Fibroblast of skin of scalp (primary cell): ENCODE measurements at places on chromosomes 4 and X.

GRCh38 chr4:184653650-184654049, 4.1 kb downstream of the PRIMPOL start:
- peak; percentile 94 for DNase-seq

- peak; percentile 75 for DNase-seq
Observed at GRCh38 chr4:110742143-110742542, 119.3 kb upstream of the PITX2 start.

GRCh38 chr4:6017800-6018199, 431 bp downstream of the C4orf50 start:
- no peak for DNase-seq

DNA sequence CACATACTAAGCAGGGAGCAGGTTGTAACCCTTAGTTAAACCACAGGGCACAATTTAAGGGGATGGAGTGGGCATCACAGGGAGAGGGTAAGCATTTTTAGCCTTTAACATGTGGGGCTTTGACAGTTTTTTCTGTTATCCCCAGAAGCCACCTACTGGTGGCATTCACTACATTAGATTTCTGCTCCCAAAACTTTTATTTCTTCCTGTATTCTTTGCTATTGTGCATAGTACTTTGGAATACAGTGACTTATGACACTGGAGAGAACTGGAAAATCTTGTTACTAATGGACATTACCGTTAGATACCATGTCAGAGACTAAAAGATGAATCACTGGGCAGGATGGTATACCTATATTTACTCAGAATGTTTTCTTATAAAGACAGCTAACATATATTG, 7.3 kb downstream of the TRIM75 start:
- no peak for DNase-seq

DNA sequence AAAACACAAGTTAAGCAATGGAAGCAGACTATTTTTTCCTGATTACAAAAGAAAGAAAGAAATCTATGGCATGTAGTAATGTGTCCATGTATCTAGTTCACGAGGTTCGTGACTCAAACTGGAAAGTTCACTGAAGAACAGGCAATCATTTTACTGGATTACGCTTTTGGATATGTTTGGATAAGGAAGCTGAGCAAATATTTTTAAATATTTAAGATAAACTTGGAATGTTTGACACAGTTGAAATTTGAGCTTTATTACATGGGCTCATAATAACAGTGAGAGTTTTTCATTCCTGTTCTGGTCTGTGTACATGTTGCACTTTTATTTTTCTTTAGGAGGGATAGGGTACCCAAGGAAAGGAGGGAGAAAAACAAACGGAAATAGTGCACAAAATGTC, 244.2 kb upstream of the GK2 start:
- DNase-seq: peak; percentile 71

DNA sequence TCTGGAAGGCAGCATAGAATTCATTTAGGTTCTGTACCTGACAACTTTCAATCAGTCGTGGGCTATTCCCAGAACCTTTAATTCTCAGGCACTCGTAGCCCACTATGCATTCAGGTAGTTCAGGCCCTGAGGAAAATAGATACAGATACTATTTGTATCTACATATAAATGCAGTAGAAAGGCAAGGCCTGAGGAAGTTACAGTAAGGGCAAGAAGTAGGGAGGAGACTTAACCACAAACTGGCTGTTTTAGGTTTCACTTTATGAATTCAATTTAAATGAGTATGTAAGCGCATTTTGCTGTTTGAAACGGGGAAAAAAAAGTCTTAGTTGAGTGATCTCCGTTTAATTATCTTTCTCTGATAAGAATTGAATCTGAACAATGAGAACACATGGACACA, 529.4 kb upstream of the ATOH1 start:
- DNase-seq: no peak

GRCh38 chr4:6362896-6363295, 93.2 kb downstream of the WFS1 start:
- peak; percentile 45 for DNase-seq

DNA sequence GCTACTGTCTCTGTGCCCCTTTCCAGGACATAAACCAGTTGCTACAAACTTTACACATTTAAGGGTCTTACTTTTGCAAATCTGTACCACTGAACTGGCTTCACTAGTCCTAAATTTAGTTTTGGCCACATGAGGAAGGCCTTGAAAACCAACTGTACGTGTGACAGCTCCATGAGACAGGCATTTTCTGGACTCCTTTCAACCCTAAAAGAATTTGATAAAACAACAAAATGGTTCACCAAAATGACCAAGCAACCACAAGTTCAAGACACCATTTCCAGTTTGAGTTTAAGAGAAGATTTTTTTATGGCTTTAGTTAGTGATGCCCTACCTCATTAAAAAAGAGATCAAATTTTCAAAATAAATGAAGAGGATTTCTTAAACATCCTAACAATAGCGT, 246.4 kb downstream of the ZNF674 start:
- DNase-seq: peak; percentile 62

- DNase-seq: no peak
Observed at GRCh38 chrX:53883196-53883595, 161.1 kb downstream of the PHF8 start.

DNA sequence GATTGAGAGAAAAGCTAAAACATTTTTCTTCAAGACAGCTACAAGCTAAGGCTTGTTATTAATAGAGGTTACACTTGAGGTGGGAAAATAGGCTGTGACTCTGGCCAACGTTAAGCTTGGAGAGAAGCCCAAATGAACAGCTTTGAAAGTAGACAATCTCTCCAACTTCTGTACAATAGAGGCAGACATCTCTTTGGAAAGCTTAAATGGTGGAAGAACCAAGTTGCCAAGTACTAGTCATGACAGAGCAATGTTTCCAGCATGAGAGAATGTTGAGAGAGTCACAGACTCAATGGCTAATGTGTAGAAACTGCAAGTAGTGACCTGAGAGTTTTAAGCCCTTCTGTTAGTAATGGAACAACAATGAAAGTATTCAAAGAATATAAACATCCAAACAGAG, 298.1 kb downstream of the INPP4B start:
- no peak for DNase-seq

- DNase-seq: peak; percentile 2
Observed at GRCh38 chr4:92382128-92382527, 78.4 kb downstream of the GRID2 start.

GRCh38 chr4:89113415-89113814, 2.1 kb downstream of the TIGD2 start:
- no peak for DNase-seq

- DNase-seq: no peak
Observed at GRCh38 chrX:7522860-7523259, 320.1 kb upstream of the VCX start.

DNA sequence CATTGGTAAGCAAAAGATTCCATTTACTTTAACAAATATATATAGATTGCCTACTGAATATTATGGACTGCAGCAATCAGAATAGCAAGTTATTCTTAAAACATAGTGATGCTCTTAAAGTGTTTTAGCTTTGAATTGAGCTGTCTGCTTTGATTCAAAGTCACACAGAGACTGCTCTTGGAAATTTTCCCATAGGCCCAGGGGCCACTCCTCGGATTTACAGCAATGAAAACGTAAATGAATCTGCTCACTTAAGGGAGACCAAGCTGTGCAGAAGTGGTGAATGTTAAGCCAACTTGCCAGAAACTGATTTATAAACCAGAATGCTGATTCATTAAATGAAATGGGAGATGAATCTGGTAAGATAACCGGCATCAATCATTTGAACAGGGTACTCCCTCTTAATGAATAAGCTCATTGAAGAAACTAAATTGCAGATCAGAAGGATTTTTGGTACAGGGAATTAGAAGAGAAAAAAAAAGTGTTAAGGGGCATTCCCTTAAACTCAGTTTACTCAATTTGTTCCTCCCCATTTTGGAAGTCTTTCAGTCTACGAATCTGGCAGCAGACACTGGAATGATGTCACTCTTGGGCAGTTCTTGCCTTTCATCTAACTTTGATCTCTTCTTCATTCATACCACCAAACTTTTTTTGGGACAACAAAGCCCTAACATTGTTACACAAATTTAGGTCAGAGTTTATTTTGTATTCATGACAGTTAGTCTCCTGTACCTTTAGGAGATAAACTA, 363.3 kb upstream of the MAGEB2 start:
- no peak for DNase-seq

- DNase-seq: peak; percentile 36
Observed at GRCh38 chr4:146029147-146029546, 90.5 kb upstream of the ZNF827 start.

DNA sequence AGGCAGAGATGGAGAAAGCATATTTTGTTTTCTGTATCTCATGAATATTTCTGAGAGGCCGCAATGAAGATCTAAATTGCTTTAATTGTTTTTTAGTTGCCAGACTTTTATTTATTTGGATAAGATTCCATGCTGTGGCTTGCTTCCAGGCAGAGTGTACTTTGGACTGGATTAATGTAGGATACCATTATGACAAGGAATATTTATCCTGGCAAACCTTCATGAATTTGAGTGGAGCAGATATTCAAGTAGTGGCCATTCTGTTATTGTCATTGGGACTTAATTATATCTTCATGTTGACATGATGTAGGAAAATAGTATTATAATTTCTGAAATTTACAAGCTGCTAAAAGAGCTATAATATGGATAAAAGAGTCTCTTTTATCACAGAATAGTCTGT, 182.9 kb downstream of the C4orf33 start:
- DNase-seq: no peak

- no peak for DNase-seq
Observed at GRCh38 chrX:21974011-21974385, 33.5 kb downstream of the SMS start.

DNA sequence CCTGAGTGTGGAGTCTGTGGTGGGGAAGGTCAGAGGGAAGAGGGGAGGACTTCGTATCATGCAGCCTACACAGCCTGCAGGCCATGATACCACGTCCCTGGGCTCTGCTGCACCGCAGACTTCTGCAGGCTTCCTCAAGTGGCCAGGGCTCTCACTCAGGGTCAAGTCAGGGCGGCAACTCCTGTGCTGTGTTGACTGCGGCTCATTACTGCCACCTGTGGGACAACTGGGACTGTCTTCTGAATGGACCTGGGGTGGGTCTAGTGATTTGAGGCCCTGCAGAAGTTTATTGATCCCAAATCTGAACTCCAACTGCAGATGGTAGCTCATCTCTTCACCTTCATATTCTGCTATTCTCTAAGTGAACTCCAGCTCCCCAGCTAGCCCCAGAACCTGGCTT, 167.1 kb downstream of the NSUN7 start:
- no peak for DNase-seq

- DNase-seq: no peak
Observed at GRCh38 chr4:24809376-24809775, 14.0 kb downstream of the SOD3 start.

DNA sequence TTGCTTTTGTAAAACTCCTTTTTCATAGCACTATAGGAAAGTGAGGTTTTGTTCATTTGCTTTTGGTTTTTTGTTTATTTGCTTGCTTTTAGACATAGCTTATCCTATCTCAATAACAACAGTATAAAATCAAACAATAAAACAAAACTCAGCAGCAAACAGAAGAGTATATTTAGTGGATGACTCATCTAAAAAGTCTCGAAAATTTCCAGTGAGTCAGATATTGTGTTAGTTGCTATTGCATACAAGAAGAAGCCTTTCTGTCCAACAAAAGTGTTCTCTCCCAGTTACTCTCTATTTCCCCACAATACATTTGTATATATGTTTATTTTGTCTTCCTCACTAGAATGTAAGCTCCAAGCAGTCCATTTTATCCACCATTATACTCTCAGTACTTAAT, 36.0 kb upstream of the NPNT start:
- DNase-seq: peak; percentile 63

DNA sequence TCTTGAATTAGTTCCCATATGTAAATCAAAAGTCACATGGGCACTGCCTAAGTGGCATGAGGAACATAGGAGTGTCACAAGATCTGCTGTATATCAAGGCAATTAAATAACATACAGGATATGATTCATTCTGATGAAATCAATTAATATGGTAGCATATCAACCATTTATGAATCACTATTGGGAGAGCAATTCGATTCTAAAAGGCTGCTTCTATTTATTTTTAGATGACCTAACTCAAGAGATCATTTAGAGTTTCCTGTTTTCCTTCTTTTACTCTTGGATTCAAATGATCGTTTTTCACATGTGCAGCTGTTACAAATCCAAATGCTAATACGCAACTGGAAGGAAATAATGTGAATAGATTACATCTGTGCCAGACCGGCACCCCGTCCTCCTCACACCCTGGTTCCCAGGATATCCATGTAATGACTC, 81.9 kb downstream of the HCCS start:
- DNase-seq: no peak

- peak; percentile 74 for DNase-seq
Observed at GRCh38 chr4:33780952-33781791, 2463.1 kb downstream of the ARAP2 start.

- no peak for DNase-seq
Observed at GRCh38 chrX:4263030-4263803, 549.8 kb upstream of the PRKX start.

- peak; percentile 73 for DNase-seq
Observed at GRCh38 chr4:174437324-174437723, 85.0 kb downstream of the HPGD start.

- DNase-seq: no peak
Observed at GRCh38 chrX:132482632-132483031, 6.2 kb downstream of the MBNL3 start.

DNA sequence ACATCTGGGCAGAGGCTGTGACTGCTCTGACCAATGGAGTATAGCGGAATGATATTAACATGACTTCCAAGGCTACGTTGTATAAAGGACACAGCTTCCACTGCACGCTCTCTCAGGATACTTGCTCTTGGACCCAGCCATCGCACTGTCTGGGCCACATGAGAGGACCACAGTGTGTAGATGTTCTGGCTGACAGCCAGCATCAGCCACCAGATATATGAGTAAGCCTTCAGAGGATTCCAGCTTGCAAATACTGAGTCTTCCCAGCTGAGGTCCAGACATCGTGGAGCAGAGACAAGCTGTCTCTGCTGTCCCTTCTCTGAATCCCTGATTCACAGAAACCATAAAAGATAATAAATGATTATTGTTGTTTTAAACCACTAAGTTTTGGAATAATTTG, 146.8 kb upstream of the USP9X start:
- peak; percentile 79 for DNase-seq

DNA sequence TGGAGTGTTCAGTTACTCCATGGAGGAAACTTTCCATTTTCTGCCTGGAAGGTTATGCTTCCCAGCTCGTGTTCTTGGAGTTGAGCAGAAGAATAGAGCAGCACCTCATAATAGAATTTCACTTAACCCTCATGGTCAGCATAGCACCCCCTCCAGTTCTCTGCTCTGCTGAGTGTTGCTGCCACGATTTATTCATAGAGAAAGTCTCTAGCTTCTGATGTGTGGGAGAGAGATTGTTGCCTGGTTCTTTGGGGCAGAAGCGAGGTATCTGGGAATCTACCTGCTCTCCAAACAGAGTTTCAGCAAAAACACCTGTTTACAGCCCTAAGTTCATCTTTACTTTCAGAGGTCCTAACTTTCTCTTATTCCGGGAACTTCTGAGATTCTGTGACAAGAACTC, 3.9 kb upstream of the DTHD1 start:
- DNase-seq: no peak

DNA sequence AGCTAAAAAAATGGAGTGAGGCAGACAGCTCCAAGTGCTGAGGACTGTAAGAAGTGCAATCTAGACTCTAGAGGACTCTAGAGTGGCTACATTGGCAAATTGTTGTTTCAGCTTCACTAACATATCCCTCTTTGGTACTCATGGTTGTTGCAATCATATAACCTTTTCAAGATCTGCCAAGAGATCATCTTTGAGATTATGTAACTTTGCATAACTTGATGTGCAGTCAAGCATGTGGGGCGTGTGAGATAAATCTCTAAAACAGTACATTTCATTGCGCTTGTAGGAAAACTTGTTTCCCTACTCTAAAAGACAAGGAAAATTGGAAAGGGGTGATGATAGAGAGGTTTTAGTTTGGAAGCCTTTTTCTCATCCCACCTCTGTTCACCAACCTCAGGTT, 11.2 kb upstream of the BRS3 start:
- DNase-seq: no peak
